ENCODE measurements at places on chromosomes 12 and 14.

DNA sequence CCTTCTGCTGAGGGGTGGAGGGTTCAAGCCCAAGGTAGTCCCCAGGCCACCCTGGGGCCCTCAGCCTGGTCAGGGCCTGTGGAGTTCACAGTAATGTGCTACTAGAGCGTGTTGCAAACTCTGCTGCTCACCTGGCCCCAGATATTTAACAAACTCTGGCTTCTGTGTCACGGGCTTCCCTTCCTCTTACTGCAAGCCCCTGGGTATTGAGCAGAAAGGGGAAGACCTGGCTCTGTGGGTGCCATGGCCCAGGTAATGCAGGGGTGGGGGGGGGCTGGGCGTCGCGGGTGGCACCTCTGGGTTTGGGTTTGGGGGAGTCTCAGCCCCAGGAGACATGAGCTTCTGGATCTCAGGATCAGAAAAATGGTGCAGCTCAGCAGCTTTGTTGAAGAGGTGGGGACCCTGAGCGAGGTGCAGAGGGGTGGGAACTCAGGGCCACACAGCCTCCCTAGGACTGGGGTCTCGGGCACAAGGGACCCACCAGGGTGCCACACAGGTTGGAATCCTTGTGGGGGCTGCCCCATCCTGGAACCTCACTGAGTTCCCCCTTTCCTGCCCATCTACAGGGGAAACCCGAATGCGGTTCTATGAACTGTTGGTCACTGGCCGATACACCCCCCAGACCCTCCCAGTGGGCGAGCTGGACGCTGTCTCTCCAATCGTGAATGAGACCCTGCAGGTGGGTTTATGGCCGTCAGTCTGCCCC is 4.0 kb downstream of the SETD1B start:
- DNase-seq, result no peak

- no peak for DNase-seq
These were observed 199.3 kb upstream of the PPFIA2 start for GRCh38 chr12:81958406-81958805.

DNA sequence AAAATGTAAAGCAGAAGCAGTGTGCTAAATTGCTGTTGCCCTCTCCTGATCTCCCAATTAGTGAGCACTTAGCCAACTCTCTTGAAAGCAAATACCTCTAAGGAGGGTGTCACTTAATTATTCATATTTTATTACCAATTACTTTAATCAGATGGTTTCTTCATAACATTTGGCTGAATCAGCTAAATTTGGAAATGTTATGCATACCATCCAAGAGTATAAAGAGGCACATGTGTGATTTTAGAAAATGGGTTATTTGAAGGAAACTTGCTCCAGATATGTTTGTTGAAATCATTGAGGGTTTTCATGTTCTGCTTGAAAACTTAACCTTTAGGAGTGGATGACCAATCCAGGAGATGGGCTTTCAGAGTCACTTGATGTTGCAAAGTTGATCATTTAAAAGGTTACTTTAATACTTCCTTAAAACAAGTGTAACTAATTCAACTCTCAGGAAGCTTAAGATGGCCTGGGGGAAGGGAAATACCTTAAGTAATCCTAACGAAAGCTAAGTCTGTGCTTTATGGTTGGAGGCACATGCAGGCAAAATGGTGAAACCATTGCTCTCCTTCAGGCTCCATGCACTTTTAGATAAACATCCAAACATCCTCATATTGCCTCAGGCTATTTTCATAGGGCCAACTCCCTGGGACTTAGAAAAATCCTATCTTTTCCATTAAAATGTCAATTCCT is 434.5 kb downstream of the MDGA2 start:
- no peak for DNase-seq

GRCh38 chr14:76760331-76761135 is 735 bp upstream of the VASH1 start:
- no peak for DNase-seq

DNA sequence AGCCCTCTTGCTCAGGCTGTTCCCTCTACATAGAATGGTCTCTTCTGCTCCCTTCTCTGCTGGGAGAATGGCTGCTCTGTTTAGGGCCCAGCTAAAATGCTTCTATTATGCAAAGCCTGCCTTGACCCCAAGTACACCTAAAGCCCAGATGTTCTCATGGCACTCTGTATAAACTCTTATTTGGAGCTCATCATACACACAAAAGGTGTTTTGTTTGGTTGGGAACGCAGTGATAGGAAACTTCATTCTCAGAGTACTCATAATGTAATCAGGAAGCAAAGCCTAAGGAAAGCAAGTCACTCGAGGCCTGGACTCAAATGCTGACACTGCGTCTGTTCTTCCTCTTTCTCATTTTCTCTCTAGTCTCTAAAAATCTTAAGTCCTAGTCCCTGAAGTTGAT is 38.2 kb upstream of the SYCP3 start:
- DNase-seq, result no peak

- no peak for DNase-seq
These were observed 5.6 kb downstream of the TCP11L2 start for GRCh38 chr12:106308121-106308520.

DNA sequence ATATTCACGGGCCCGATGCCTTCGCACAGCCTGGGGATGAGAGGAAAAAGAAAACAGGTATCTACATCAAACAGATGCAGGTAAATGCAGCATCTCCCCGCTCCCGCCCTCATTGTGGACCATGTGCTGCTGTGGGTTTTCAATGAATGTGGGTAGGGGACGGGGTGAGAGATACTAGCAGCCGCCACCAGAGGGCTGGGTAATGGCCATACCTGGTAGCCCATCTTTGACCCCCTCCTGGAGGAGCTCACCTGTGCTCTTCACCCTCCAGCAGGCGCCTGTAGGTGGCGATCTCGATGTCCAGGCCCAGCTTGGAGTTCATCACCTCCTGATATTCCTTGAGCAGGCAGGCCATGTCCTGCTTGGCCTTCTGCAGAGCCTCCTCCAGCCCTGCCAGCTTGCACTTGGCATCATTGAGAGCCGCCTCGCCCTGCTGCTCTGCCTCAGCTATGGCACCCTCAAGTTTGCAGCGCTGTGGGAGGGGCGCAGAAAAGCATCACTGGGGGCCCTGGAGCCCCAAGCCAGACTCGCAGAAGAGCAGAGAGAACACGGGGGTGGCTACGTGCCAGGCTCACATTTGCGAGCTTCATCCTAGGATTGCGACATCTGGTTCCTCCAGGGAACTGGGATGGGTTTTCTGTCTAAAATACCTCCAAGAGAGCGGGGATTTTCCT is 10.2 kb downstream of the KRT82 start:
- DNase-seq, result peak; percentile 39

- DNase-seq, result no peak
These were observed 87.5 kb downstream of the POLR3B start for GRCh38 chr12:106445053-106445452.

GRCh38 chr12:66900616-66901015 is 221.7 kb upstream of the GRIP1 start:
- DNase-seq, result no peak

DNA sequence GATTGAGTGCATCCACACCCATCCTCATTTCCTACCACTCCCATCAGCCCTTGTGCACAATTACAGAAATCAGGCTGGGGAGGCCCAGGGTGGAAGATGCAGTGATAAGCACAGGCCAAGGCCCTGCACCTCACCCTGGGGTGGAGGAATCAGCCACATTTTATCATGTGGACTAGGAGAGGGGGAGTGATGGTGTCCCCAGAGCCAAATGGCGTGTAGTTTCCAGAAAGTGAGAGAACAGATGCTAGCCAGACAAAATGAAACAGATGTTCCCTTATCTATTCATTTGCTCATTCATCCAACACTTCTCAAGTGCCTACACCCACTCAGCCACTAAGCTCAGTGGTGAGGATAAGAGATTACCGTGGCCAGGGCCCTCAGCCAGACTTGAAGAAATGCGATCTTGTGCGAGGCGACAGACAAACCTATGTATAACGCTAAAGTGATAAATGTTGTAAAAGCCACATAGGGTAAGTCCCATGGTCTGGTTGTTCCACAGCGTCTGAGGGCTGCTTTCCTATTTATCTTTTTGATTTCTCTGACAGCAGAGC is 93.6 kb downstream of the STAB2 start:
- DNase-seq, result peak; percentile 11

GRCh38 chr12:13367973-13368372 is 171.4 kb downstream of the EMP1 start:
- no peak for DNase-seq

DNA sequence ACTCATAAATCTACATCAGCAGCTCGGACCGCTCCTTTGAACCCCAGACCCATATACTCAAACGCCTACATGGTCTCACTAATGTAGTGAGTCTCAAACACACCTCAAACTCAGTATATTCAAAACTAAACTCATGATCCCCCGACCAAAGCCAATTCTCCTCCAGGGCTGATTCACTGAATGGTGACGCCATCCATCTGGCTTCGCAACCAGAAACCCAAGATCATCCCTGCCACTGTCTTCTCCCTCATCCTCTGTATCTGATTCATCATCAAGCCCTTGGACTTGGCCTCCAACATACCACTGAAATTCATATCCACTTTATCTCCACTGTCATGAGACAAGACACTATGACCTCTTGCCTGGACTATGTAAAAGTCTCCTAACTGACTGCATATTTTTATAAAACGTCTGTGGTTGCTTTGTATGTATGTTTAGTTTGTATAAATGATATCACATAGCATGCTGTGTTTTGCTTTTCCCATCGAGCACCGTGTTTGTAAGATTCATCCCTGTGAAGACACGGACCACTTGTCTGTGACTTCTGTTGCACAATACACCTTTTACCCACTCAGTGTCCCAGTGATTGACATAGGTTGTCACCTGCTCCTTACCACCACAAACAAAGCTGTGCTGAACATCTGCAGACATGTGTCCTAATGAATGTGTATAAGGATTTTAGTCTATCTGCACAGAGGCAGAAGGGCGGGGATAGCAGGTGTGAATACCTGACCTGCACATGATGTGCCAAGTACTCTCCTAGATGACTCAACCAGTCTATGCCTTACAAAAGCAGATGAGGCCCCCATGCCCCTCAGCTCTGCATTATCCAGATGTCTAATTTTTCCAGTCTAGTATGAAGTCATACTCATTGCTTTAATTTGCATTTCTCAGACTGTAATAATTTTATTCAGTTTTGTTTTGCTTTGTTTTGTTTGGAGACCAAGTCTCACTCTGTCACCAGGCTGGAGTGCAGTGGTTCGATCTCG is 76.9 kb downstream of the VWF start:
- DNase-seq, result no peak

DNA sequence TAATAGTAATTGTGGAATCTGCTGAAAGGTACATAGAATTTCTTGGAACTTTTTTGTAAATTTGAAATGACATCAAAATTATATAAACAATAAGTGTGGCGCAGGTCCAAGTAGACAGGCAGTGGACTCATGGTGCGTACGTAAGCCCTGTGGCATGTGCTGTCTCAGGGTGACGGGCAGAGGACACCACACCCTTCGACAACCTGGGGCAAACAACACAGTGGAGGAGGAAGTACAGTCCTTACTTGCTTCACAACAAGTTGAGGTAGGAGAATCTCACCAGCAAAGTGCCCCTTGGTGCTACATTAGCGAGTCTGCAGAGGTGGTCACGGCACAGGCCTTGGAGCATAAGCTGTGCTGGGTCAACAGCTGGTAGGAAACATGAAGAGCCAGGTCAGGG is 180.9 kb downstream of the AEBP2 start:
- DNase-seq, result no peak

- DNase-seq, result no peak
These were observed 131.7 kb downstream of the ST8SIA1 start for GRCh38 chr12:22202847-22203246.

- no peak for DNase-seq
These were observed 47.3 kb downstream of the PDE3A start for GRCh38 chr12:20415641-20416040.

DNA sequence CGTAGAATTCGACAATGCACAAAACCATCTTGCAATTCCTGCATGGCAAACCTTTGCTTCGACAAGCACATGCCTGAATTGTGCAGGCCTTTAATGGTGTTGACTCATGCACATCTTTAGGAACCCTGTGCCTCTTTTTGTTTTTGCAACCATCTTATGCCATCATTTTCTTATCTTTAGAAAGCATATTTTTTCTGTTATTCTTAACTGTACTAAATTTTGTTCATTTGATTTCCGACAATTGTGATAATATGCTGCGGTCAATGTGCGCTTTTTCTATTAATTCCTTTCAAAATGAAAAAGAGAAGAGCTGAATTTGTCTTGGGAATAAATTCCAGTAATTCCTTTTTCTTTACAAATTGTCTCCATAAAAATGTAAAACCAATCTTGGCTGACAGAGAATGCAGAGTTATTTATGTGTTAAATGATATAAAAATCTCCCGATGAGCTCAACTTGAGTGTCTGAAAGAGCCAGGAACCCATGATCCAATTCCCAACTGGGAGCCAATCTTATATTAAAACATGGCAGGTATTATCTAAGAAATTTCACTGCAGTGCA is 20.1 kb upstream of the CDK17 start:
- no peak for DNase-seq

GRCh38 chr12:46628176-46628575 is 197.6 kb downstream of the SLC38A4 start:
- DNase-seq, result no peak

DNA sequence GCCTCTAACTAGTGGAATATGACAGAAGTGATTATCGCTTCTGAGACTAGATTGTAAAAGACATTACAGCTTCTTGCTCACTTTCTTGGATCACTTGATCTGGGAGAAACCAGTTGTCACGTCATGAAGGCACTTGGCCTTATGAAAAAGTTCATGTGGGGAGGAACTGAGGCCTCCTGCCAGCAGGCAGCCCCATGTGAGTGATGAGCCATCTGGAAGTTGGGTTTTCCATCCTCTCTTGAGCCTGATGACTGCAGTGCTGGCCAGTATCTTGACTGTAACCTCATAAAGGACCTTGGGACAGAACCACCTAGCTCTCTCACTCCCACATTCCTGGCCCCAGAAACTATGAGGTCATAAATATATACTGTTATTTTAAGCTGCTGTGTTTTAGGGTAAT is 28.0 kb downstream of the TTLL5 start:
- DNase-seq, result peak; percentile 56

DNA sequence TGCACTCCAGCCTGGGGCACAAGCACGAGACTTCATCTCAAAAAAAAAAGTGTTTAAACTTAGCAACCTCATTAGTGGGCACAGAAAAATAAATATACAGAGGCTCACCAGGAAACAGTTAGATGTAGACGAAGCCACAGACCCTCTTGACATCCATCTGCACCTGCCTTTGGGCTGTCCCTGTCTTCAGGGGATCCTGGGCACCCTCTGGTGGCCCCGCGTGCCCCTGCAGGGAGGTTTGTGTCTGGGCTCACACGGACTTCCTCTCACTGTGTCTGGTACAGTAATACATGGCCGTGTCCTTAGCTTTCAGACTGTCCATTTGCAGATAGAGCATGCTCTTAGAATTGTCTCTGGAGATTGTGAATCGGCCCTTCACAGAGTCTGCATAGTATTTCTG is 916.5 kb downstream of the TMEM121 start:
- no peak for DNase-seq

- DNase-seq, result no peak
These were observed 18.9 kb upstream of the GPR132 start for GRCh38 chr14:105083926-105084685.

Measured in skeletal muscle cell (primary cell).